ENCODE measurements at places on chromosomes 5 and 9.

- no peak for DNase-seq
Observed at GRCh38 chr5:97986069-97986468, 787.4 kb upstream of the RGMB start.

GRCh38 chr5:109614301-109614700 is 75.4 kb upstream of the MAN2A1 start:
- DNase-seq: no peak

DNA sequence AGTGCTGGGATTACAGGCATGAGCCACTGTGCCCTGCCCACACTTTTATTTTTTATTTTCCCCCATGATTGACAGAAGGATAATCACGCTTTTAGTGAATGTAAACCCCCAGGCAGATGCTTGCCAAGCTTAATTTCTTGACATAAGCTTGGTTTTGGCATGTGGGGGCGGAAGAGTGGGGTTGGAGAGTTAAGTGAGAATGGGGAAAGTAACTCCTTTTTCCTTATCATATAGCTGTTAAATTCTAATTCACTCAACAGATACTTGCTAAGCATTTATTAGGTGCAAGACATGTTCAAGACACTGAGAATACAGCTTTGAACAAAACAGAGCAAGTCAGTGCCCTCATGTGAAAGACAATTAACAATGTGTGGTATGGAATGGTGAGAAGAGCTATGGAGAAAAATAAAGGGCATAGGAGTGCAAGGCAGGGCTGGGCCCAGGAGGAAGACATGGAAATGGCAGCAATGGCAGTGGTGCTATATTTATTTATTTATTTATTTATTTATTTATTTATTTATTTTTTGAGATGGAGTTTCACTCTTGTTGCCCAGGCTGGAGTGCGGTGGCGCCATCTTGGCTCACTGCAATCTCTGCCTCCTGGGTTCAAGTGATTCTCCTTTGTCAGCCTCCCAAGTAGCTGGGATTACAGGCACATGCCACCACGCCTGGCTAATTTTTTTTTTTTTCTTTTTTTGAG is 2.2 kb downstream of the SLC26A2 start:
- no peak for DNase-seq

DNA sequence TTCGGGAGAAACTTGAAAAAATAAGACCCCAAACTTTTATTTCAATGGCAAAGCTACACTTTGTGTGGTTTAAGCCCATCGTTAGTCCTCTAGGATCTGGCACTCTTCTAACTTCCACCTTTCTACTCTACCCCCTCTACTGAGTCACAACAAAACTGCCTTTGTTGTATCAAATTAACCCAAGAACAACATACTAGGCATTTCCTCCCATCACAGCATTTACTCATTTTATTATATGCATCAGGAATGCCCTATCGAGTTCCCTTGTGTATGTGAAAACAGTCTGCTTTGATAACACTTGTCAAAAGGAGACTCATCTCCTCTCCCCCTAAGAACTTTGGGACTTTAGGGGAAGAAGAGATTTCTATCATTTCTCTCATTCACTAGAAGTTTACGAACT is 158.9 kb upstream of the FREM1 start:
- DNase-seq: no peak

- DNase-seq: no peak
Observed at GRCh38 chr9:131817627-131818026, 77.8 kb upstream of the RAPGEF1 start.

GRCh38 chr5:148306446-148306845 is 5.8 kb upstream of the SPINK7 start:
- no peak for DNase-seq

DNA sequence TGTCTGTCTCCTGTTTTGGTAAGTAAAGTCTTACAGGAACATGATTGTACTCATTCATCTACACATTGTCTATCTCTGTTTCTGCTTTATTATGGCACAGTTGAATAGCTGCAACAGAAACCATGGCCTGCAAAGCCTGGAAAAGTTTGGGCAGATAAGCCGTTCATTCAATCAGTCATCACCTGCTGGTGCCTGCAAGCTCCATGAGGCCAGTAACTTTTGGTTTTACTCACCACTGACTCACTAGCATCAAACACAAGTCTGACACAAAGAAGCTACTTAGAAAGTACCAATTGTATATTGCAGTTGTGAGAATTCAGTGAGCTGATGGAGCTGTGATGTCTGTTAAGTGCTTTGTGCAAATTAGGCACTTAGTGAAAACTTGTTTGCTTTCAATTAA is 373.6 kb upstream of the SGCD start:
- DNase-seq: no peak

DNA sequence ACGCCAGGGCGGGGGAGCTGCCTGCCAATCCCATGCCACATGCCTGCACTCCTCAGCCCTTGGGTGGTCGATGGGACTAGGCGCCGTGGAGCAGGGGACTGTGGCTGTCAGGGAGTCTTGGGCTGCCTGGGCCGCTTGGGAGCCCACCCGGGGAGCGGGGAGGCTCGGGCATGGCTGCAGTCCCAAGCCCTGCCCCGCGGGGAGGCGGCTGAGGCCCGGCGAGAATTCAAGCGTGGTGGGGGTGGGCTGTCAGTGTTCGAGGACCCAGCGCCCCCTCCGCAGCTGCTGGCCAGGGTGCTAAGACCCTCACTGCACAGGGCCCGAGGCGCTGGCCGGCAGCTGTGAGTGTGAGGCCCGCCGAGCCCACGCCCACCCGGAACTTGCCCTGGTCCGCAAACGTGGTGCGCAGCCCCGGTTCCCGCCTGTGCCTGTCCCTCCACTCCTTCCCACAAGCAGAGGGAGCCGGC is 83.2 kb upstream of the DMRTA1 start:
- DNase-seq: no peak

GRCh38 chr5:177083357-177083756 is 3.4 kb upstream of the FGFR4 start:
- no peak for DNase-seq

DNA sequence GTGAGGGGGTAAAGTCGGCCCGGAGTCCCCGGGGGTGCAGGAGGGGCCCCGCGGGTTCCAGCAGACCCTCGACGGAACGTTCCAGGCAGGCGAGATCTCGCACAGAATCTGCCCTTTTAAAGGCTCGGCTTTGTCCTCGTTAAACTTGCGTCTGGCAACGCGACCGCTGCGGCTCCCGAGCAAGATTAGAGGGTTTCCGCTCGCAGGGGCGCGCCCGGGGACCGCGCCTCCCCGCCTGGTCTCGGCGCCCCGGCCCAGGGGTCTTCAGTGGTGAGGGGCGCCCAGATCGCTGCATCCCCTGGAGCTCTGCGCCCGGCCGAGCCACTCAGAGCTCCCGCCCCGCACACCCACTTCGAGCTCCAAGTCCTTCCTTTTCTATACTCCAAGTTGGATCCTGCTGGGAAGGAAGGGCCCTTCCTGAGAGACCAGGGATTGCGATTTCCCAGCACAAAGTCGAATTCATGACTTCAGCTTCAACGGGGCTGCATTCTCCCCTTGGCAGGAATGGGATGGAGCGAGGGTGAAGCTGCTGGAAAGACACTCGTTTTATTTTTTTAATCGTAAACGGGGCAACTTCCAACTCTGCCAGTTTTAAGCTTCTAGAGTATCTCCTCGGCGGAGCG is 11.3 kb downstream of the PROP1 start:
- DNase-seq: no peak

GRCh38 chr5:1371218-1371971 is 26.5 kb upstream of the CLPTM1L start:
- no peak for DNase-seq

- no peak for DNase-seq
Observed at GRCh38 chr5:5309645-5310044, 112.8 kb upstream of the ICE1 start.

GRCh38 chr5:14186059-14186830 is 43.1 kb downstream of the TRIO start:
- no peak for DNase-seq

DNA sequence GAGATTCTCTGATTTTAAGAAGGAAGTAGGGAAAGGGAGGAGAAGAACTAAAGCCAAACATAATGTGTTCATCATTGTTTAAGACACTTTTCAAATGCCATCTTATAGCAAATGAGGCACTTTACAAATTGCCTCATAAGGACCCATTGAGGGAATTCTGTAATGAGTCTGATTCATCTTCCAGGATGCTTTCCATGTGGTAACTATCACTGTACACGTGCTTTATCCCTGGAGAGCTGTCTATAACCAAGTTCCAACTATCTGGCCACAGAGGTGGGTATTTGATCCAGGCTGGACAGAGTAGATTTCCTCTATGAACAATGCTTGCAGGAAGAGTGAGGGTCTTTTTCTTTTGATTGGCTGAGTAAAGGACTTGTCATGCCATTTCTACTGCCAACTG is 183.5 kb upstream of the NFIB start:
- DNase-seq: no peak

GRCh38 chr5:90641528-90641927 is 82.9 kb downstream of the ADGRV1 start:
- no peak for DNase-seq

DNA sequence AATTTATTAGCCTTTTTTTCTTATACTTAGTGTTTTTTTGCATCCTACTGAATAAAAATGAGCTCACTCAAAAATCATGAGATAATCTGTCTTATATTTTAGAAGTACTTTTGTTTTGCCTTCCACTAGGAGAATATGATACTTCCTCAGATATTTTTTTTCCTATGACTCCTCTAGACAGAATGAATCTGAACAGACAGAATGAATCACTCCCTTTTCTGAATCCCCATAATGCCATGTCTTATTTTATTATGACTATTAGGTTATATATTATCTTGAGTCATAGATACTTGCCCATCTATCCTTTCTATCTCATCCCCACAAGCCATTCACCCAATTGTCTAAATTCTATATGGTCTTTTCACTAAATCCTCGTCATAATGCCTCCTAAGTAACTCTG is 134.6 kb downstream of the BRINP1 start:
- no peak for DNase-seq

DNA sequence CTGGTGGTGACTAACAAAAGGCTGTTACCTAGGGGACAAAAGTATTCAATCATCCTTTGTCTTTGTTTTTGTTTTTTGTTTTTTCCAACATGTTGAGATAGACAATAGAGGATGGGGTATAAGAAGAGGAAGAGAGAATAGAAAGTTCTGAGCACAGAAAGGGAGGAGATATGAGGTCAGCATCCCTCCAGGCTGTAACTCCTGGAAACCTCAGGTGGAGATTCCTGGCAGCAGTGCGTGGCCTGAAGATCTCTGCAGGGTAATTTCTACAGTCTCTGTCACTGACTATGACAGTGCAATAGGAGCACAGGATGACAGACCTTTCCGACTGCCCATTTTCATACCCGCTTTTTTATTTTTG is 112.1 kb downstream of the ADRB2 start:
- no peak for DNase-seq

- DNase-seq: no peak
Observed at GRCh38 chr9:129021091-129021490, 7.0 kb downstream of the SH3GLB2 start.

- no peak for DNase-seq
Observed at GRCh38 chr5:65808818-65809217, 86.8 kb downstream of the NLN start.

DNA sequence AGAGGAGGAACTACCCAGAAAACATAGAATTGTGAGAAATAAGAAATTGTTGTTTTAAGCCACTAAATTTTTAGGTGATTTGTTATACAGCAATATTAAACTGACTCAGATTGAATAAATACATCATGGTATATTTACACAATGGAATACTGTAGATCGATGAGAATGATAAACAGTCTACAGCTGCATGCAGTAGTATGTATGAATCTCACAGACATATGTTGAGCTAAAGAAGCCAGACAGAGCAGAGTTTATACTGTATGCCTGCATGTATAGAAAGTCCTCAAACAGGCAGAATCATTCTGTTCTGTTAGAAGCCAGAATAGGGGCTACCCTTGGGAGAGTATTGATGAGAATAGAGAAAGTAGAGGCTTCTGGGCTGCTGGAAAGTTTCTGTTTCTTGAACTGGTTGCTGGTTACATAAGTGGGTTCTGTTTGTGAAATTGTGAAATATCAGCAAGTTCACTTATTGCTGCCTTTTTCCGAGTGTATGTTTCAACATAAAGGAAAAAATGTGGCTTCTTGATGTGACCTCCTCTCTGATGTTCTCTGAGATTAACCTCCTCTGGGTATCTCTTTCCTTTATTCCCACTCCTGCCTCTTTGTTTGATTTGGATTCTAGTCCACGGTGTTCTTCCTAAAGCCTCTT is 9.6 kb downstream of the KIAA1958 start:
- no peak for DNase-seq

- no peak for DNase-seq
Observed at GRCh38 chr9:33437205-33437604, 10.2 kb downstream of the AQP3 start.

GRCh38 chr5:61394078-61394704 is 62.1 kb downstream of the ZSWIM6 start:
- no peak for DNase-seq

DNA sequence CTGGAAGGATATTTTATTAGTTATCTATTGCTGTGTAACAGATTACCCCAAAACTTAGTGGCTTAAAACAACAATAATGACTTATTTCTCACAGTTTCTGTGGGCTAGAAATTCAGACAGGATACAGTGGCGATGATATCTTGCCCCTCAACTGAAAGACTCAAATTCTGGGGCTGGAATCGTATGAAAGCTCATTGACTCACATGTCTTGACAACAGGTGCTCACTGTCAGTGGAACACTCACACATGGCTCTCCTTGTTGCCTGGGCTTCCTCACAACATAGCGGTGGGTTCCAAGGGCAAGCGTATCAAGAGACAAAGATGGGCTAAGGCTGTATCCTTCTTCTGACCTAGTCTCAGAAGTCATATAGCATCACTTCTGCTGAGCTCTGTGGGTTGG is 3.7 kb upstream of the GNPDA1 start:
- no peak for DNase-seq

DNA sequence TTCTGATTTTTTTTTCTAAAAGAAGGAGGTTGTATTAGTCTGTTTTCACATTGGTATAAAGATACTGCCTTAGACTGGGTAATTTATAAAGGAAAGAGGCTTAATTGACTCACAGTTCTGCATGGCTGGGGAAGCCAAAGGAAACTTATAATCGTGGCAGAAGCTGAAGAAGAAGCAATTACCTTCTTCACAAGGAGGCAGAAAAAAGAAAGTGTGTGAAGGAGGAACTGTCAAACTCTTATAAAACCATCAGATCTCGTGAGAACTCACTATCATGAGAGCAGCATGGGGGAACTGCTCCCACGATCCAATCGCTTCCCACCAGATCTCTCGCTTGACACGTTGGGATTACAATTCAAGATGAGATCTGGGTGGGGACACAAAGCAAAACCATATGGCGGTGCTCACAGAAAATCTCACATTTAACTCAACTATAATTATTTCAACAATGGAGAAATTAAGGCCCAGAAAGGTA is 27.1 kb downstream of the DPYSL3 start:
- DNase-seq: no peak

DNA sequence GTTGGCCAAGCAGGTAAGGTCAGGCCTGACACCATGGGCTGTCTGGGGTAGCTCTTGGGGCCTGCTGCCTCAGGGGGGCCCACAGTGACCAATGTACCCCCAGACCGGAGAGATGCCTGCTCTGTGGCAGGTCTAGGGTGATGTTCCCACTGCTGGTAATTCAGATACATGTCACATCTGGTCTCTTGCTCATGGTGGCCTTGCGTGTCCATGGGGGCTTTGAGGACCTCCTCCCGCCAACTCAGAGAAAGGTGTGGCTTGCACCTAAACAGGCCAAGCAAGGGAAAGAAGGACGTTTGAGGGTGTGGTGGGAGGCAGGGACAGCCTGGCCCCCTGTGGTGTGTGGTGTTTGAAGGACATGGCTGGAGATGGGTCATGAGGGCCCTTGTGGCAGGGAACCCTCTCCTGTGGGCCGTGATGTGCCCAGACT is 75.2 kb downstream of the PHF2 start:
- DNase-seq: no peak

- no peak for DNase-seq
Observed at GRCh38 chr5:9148242-9148641, 397.6 kb downstream of the SEMA5A start.

Measured in mesothelial cell of epicardium (in vitro differentiated cells).